ENCODE measurements at places on chromosomes 6 and 20.

GRCh38 chr6:95741045-95741444, 163.7 kb downstream of the MANEA start:
- DNase-seq: no peak

DNA sequence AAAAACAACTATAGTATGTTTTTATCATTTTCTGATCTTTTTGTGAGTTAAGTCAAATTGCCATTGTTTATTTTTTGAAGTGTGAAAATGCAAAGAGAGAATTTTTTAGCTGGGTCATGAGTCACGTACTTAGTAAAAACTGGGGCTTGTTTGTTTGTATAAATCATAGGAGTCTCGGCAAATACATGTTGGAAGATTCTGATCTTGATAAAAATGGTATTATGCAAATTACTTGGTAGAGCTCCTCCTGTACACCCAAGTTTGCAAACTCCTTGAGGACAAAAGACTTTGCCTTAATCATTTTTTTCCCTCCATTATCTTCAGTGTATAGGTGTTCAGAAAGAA, 25.8 kb downstream of the TBPL1 start:
- DNase-seq: no peak

DNA sequence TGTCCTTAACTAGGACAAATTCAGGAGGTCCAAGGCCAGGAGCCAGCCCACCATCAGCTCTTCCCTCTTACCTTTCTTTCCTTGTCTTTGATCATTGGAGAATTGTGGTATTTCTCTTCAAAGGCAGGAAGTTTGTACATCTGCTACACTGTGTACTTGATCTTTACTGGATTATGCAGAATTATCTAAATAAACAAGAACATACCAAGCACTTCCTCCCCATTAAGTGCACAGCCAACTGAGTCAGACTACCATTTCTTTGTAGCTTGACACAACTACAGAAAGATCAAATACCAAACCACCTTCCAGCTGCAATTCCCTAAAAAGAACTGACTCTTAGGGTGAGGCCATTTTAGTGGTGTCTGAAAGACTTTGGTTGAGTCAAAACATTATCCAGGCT, 195.1 kb downstream of the HDGFL1 start:
- DNase-seq: no peak

DNA sequence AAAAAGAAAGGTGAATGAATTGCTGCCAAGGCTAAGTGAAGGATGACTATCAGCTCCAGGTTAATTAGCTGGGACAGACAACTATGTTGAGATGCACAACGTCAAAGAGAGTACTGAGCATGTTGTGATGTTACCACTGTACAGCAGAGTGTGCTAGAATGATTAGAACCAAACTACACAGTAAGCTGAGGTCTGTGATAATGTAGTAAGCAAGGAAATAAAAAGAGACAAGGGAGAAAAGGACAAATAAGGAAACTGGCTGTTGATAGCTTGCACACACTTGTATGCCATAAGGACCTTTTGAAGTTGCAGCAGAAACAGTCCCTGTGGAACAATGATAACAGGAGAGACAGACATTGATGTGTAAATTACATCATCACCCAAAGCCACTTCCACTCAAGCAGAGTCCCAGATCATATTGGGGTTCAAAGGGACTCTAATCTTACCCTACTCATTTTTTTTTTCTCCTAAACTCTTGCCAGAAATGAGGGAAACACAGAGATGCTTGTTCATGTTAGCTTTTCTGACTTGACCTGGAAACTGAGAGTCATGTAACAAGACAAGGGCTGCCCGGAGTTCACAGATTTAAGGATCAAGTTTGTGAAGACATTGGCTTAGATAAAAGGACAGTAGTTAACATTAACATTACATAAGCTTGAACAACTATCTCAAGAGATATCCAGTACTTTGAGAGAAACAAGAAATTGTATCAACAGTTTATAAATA, 189.9 kb downstream of the CENPW start:
- DNase-seq: no peak

GRCh38 chr6:127690092-127690491, 113.1 kb downstream of the C6orf58 start:
- no peak for DNase-seq
